Renal pelvis (tissue), 12 donors: ENCODE measurements at places on chromosomes 16 and 17. TPM values are rescaled to one million over a fixed set of nuclear protein-coding genes. Genes with fewer than 3 reads are reported as not detected.

The CNGB1 gene
- polyA plus RNA-seq: 0.09 TPM

The ATF7IP2 gene
- polyA plus RNA-seq: 16.9 TPM

The TEX19 gene
- polyA plus RNA-seq: not detected

The TBX2 gene
- polyA plus RNA-seq: 104 TPM

The APOBR gene
- polyA plus RNA-seq: 0.68 TPM

The SLC12A3 gene
- polyA plus RNA-seq: 15.8 TPM

The OTOP3 gene
- not detected for polyA plus RNA-seq

The LGALS9B gene
- not detected for polyA plus RNA-seq

The GGT6 gene
- polyA plus RNA-seq: 8.2 TPM

The C17orf78 gene
- polyA plus RNA-seq: 0.44 TPM

The GDPD3 gene
- polyA plus RNA-seq: 11.3 TPM

The CCL5 gene
- 1.4 TPM for polyA plus RNA-seq

The CEP95 gene
- 152 TPM for polyA plus RNA-seq

The CAMTA2 gene
- 25.3 TPM for polyA plus RNA-seq

The TOB1 gene
- 40.2 TPM for polyA plus RNA-seq

The MED13 gene
- polyA plus RNA-seq: 43.4 TPM

The BLTP2 gene
- 99.9 TPM for polyA plus RNA-seq

The TP53TG3F gene
- polyA plus RNA-seq: not detected

The MMP2 gene
- polyA plus RNA-seq: 263 TPM

The AKAP1 gene
- polyA plus RNA-seq: 36.0 TPM

The CDRT15L2 gene
- polyA plus RNA-seq: not detected

The KRT20 gene
- 0.36 TPM for polyA plus RNA-seq

The OTOP2 gene
- polyA plus RNA-seq: not detected

The TMEM100 gene
- 57.5 TPM for polyA plus RNA-seq

The DDX52 gene
- 45.6 TPM for polyA plus RNA-seq
